ENCODE measurements at places on chromosomes 4 and X.

DNA sequence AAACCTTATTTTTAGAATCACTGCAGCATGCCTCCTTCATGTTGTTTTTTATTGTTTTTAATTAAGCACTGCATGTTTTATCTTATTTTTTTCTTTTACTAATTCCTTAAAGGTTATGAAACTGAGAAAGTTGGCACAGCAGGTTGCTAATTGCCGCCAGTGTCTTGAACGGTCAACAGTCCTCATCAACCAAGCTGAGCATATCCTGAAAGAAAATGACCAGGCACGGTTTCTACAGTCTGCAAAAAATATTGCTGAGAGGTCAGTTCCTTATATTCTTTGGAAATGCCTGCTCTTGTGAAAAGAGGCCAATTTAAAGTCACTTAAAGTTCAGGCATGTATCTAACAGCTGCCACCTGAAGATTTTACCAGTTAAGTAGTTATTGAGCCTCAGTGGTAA, 76.8 kb downstream of the TEX13B start:
- DNase-seq: no peak

DNA sequence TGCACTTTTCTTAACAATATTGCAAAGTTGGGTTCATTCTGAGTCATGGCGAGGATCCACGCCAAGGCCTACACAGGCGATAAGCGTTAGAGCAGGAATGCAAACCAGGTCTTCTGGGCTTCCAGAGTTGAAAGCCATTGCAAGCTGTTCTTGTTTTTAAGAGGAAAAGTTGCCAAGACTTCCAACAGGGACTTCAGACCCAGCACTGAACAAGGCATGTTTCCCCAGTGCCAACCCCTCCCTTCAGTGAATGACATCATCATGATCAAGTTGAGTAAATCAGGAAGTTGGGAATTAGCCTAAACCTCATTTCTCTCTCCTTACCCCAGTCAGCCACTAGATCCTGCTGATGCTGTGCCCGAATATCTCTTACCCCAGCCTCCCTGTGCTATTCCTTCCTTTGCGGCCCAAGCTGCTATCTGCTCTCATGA, 355.1 kb downstream of the HS3ST1 start:
- no peak for DNase-seq

DNA sequence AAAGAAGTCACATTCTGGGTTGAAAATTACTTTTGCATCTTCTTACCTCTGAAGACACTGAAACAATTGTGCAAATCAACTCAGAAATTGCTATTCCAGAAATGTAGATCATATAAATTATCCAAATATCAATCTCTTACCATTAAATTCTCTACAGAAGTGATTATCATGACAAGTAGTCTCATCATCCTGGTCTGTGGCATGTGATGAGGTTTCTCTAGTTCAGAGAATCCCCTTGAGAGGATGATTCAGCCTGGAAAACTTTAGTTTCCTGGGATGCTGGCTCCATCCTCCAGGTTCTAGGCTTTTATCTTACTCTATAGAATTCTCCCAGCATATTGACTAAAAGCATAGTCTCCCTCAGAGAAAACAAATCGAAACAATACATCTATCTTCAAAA, 76.2 kb upstream of the S100G start:
- no peak for DNase-seq

GRCh38 chr4:82797405-82798111, 1.0 kb downstream of the SCD5 start:
- no peak for DNase-seq

DNA sequence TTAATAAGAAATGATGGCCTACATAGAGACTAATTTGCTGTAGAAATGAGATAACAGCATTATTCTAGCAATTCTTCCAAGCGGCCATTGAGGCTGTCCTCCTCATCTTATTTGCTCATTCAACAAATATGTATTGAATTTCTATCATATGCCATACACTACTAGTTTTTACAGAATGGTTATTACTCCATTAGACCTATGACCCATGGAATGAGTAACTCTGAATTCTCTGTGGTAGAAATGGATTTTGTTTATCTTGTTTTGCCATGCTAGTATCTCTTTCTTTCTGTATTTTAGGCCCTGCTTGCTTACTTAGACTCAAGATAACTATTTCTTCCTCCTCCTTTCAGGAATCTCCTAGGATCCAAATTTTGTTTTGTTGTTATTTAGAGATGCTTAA, 103.5 kb downstream of the RPA4 start:
- DNase-seq: no peak

DNA sequence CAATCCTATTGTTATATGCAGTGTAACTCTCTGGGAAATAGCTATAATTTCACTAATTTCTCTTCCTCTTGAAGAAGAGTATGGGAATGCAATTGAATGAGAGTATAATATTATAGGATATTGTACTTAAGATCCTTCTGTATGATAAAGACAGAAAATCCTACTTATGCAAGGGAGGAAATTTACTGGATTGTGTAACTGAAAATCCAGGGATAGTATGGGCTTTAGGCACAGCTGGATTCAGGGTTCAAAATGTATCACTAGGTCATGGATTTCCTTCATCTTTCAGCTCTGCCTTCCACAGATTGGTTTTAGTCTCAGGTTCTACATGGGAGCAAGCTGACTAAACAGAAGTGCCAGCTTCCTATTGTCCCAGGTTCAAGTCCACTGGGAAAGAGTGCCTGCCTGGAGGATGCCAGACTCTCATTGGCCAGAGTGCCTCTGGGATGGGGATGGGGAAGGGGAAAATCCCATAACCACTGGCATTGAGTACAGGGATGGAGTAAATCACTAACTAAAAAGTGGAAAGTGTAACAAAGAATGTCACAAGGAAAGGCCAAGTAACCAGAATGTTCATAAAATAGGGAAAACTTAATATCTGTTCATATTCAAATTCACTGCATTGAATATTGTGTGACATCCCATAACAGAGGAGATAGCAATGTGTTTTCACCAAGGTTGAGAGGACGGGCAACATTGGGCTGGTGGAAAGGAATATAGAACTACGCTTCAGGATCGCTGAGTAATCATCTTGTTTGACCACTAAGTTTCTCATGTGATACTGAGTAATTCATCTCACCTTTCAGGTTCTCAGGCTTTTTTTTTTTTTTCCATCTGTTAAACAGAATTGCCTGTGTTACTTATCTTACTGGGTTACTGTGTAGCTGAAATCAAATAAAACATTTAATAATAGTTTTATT, 75.7 kb downstream of the ANXA3 start:
- DNase-seq: no peak

DNA sequence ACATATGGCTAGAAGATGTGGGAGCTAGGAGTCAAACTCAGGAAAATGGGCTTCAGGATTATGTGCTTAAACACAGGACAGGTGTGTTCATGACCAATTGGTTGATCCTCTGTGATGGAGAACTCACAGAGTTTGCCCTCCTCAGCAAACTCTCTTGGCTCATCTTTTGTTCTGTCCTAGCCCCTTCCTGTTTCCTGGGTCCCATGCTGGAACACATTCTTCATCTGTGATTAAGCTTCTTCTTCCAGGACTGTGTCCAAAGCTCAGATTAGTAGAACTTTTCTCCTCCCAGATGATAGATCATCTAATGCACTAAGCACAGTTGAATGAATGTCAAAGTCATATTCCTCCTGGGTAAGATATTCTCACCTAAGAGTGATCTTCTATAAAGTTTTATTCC, 38.8 kb upstream of the TCEANC start:
- no peak for DNase-seq

DNA sequence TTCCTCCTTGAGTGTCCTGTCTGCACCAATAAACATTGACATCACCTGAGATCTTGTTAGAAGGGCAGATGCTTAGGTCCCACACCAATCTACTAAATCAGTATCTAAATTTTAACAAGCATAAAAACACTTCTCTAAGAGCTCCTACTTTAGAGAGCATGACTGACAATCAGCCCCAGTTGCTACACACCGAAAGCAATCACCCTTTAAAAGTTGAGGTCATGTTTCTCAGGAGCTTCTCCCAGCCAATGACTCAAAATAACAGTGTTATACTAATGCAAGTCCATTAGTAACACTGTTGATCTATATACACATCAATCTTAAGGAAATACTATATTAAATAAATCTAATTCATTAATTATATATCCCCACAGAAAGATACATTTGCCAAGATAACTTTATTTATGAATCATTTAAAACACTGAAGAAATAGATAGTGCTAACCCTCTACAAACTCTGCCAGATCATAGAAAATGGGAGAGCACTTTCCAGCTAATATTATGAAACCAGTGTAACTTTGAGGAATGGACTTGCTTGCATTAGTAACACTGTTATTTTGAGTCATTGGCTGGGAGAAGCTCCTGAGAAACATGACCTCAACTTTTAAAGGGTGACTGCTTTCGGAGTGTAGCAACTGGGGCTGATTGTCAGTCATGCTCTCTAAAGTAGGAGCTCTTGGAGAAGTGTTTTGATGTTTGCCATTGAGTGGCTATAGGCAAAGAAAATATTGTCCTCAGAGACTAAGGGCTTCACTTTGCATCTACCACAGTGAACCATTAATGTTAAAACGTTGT, 109.8 kb upstream of the HDX start:
- no peak for DNase-seq
